ENCODE measurements at places on chromosomes 5 and 9. TPM values are rescaled to one million over a fixed set of nuclear protein-coding genes. Genes with fewer than 3 reads are reported as not detected.

DNA sequence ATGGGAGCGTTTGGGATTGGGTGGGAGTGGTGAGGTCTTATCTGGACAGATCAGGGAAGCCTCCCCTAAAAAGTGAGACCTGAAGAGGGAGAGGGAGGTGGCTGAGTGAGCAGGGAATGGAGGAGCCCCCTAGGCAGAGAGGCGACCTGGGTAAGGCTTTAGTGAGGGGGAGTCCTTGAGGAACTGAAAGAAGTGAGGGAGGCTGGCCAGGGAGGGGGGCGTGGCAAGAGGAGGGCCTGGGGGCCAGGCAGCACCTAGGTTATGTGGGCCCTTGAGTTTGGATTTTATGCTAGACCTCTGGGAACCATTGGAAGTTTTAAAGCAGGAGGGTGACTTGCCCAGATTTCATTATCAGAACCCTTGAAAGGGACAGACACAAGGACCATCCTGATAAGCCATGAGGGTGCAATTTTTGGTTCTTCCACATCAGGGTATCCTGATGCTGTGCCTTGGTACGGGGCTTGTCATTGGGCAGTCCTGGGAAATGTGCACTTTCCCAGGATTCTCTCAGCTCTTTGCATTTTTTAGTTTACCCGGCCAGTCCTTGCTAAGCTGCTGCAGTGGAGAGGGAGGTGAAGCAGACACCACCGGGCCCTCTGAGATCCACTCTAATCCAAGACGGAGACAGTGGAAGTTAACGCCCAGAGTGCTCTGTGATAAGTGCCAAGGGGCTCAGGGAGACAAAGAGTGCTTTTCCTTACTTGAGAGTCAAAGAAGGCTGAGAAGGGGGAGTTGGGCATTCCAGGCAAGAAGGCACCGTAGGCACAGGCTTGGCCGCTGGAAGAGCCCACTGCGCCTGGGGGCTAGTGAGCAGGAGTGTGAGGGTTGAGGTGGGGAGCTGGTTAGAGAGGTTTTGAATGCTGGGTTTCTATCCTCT, 16.1 kb downstream of the GSN start:
- H3K36me3 ChIP-seq = no peaks in the 10 kb centered on the region
- H3K27me3 ChIP-seq = no peaks in the 10 kb centered on the region
- H3K27ac ChIP-seq = no peak overlapping the region
- H3K4me3 ChIP-seq = no peak overlapping the region
- H3K4me1 ChIP-seq = peaks cover 31% of the 10 kb centered on the region

- no peak overlapping the region for H3K4me3 ChIP-seq
- peaks cover 8% of the 10 kb centered on the region for H3K36me3 ChIP-seq
- H3K27me3 ChIP-seq = no peaks in the 10 kb centered on the region
- DNase-seq = no peak
- H3K4me1 ChIP-seq = peaks cover 3% of the 10 kb centered on the region
These were observed 123.6 kb downstream of the INVS start for GRCh38 chr9:100222674-100223073.

FGFR4 gene
- 2.2 TPM for total RNA-seq

IL5 gene
- 1.7 TPM for total RNA-seq

DNA sequence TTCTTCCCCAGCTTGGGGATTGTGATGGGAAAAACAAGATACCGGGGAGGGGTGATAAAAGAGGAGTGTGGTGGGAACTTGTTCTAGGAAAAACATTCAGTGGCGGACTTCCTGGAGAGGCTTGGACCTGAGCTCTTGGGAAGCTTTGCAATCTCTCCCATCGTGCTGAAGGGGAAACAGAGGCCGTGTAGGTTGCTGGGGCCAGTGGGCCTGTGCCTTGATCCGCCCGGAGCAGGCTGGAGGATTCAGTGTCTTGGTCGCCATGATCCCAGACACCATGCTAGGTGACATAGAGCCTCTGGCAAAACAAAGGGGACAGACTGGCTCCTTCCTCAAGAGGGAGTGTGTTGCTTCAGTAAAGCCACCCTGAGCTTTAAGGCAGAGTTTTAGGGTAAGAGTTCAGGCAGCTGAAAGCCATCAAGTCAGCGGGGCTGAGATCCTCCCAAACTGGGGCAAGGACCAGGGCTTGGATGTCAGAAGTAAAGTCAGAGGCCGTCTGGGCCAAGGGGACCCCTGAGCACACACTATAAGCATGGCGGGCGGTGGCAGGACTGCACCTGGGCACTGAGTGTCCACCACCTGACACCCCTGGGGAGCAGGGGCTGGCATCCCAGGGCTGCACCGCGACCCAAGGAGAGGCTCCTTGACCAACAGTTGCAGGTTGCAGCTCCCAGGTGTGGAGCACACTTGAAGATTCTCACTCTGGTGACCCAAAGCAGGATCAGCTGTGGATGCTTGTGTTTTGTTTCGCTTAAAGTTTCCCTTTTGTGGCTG, 44.7 kb downstream of the TRIP13 start:
- no peak for DNase-seq
- no peaks in the 10 kb centered on the region for H3K36me3 ChIP-seq
- H3K4me3 ChIP-seq = no peak overlapping the region
- H3K4me1 ChIP-seq = peaks cover 18% of the 10 kb centered on the region
- H3K27me3 ChIP-seq = peaks cover 5% of the 10 kb centered on the region

DNA sequence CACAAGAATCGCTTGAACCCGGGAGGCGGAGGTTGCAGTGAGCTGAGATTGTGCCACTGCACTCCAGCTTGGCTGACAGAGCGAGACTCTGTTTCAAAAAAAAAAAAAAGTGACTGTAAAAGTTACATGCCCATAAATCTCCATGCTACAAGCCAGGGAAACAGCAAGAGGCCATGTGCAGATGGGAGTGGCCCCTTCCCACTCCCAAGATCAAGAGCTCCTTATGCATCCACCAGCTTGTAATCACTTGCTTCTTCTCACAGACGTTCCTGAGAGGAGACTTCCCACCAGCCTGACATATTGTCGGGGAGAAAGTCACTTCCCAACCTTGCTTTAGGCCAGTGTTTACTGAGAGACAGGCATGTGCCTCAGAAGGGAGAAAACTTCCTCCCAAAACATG, 45.6 kb upstream of the N4BP3 start:
- DNase-seq = no peak
- peaks cover 16% of the 10 kb centered on the region for H3K4me1 ChIP-seq
- H3K36me3 ChIP-seq = no peaks in the 10 kb centered on the region
- no peak overlapping the region for H3K4me3 ChIP-seq

SLC25A2 gene
- total RNA-seq = not detected

FSD1L gene
- total RNA-seq = 1.3 TPM

CDX1 gene
- total RNA-seq = not detected

DNA sequence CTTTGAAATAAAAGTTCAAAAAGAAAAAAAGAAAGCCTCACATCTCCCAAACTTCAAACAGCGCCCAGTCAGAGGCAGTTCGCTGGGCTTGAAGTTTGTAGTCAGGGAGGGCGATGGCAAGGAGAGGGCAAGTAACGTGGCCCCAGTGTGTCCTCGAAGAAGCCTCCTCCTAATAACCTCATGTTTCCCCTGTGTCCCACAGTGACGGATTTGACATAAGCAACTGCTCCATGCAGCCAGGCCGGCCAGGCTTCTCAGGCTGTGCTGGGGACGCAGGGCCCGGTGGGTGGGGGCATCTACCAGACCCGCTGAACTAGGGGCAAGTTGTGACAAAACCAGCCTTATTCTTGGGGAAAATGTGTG, 172.2 kb downstream of the ERCC6L2 start:
- no peak overlapping the region for H3K4me3 ChIP-seq
- no peaks in the 10 kb centered on the region for H3K36me3 ChIP-seq
- peaks cover 12% of the 10 kb centered on the region for H3K4me1 ChIP-seq
- DNase-seq = no peak

DNA sequence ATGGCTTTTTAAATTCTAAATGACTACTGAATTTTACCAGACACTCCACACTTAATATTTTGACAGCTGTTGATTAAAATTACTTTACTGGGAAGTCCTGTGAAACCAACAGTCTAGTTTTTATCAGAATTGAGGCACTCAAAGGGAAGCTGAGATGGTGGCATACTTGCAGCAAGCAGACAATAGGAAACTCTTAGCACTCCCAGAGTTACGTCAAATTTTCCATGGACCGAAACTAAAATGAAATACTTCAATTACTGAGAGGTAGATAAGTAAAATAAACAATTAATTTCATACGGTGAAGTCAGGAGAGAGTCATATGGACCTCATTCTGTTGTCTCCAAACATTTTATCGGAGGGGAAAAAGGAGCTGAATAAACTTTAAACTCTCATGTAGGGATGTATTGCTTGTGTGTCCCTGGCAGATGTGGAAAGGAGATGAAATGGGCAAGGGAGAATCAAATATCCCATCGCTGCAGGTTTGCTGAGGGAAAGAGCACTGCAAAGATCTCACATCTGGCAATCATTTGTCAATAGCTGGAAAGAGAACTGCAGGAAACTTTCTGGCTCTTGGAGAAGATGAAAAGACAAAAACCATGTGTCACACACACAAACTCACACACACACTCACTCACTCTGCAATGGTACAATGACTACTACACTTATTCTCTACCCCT, 189.4 kb downstream of the BNC2 start:
- no peaks in the 10 kb centered on the region for H3K36me3 ChIP-seq
- H3K27ac ChIP-seq = no peak overlapping the region
- no peak for DNase-seq
- no peaks in the 10 kb centered on the region for H3K27me3 ChIP-seq

FAM240B gene
- not detected for total RNA-seq

DNA sequence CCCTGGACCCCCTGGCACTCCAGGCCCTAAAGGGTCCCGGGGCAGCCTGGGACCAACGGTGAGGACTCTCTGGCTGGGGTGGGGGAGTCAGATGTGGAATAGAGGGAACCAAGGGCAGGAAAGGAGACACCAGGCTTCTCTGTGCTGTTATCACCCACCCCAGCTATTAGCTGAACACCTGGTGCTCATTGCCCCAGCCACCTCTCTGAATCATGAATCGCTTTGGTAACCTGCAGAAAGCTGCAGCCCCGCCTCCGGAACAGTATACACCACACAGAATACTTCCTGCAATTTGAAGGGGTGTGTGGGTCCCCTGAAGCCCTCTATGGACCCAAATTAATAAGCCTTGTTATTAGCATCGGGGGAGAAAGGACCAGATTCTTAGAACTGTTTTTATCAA, 40.4 kb upstream of the ORM1 start:
- no peaks in the 10 kb centered on the region for H3K36me3 ChIP-seq
- no peaks in the 10 kb centered on the region for H3K4me1 ChIP-seq
- H3K27ac ChIP-seq = no peak overlapping the region
- peaks cover 1% of the 10 kb centered on the region for H3K27me3 ChIP-seq
- H3K4me3 ChIP-seq = no peak overlapping the region
- peak; percentile 21 for DNase-seq

DNA sequence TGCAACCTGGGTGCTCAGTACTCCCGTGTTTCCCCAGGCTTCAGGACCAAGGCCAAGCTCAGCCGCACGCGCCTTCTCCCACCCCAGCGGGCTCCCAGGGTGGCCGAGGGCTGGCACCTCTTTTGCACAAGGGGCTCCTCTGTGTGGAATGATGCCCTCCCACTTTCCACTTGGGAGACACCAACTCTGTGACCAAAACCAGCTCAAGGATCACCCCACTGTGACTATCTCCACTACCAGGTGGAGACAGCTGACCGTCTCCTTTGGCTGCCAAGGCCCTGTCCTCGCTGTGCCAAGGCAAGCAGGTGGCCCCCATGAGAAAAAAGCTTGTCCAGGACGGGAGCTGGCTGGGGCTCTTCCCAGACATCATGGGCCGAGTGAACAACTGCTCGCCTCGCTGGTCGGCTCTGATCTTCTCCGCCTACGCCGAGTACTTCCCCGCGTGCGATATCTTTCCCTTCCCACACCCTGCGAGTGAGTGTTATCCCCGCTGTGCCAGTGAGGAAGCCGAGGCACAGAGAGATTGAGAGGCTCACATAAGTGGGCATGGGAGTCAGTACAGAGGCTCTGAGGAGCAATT, 132.8 kb downstream of the ZNF354C start:
- no peak for DNase-seq
- H3K27me3 ChIP-seq = no peaks in the 10 kb centered on the region
- no peaks in the 10 kb centered on the region for H3K4me1 ChIP-seq

- H3K27me3 ChIP-seq = peaks cover 5% of the 10 kb centered on the region
- no peaks in the 10 kb centered on the region for H3K4me1 ChIP-seq
- no peak overlapping the region for H3K27ac ChIP-seq
- no peak overlapping the region for H3K4me3 ChIP-seq
- DNase-seq = no peak
These were observed 24.3 kb downstream of the EFNA5 start for GRCh38 chr5:107646418-107646817.

- H3K27me3 ChIP-seq = peaks cover 46% of the 10 kb centered on the region
- no peak overlapping the region for H3K27ac ChIP-seq
- H3K36me3 ChIP-seq = no peaks in the 10 kb centered on the region
These were observed 366 bp downstream of the EPB41L4A start for GRCh38 chr5:112418659-112419163.

INSL6 gene
- total RNA-seq = not detected

IFNW1 gene
- total RNA-seq = not detected

DNA sequence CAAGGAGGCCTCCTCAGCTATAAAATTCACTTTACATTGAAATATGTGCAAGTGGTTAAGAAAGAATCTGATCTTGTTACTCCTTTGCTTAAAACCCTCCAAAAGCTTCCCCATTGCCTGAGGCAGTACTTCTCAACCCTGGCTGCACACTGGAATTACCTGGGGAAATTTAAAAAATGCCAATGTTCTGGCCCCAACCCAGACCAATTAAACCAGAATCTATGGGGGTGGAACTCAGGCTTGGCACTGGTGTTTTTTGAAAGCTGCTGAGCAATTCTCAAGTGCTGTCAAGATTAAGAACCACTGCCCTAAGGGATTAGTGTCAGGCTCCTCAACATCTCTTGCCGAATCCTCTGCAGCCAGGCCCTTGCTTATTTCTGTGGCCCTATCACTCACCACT, 269.6 kb downstream of the ELAVL2 start:
- H3K4me1 ChIP-seq = no peaks in the 10 kb centered on the region
- no peak overlapping the region for H3K4me3 ChIP-seq
- no peak overlapping the region for H3K27ac ChIP-seq
- no peak for DNase-seq

DNA sequence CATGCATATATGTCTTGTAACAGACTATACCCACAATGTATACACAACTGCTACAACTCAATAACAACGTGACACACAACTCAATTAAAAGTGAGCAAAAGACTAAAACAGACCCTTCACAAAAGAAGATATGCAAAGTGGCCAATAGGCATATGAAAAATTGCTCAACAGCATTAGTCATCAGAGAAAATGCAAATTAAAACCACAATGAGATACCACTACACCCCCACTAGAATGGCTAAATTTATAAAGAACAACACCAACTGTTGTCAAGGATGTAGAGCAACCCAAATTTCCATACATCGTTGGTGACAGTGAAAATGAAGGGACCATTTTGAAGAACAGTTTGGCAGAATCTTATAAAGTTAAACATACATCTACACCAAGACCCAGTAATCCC, 38.9 kb downstream of the GABRB2 start:
- H3K27me3 ChIP-seq = no peaks in the 10 kb centered on the region
- no peak overlapping the region for H3K4me3 ChIP-seq
- no peaks in the 10 kb centered on the region for H3K36me3 ChIP-seq
- no peaks in the 10 kb centered on the region for H3K4me1 ChIP-seq
- no peak for DNase-seq
- H3K27ac ChIP-seq = no peak overlapping the region

Data from activated CD8-positive, alpha-beta T cell treated with anti-CD3 and anti-CD28 coated beads for 36 hours (primary cell).